ENCODE measurements at places on chromosomes 12 and 14.

GRCh38 chr14:90179357-90179756 is 77.0 kb upstream of the PSMC1 start:
- DNase-seq, result no peak

GRCh38 chr14:67526676-67527459 is 6.2 kb upstream of the PLEKHH1 start:
- peak; percentile 38 for DNase-seq

- DNase-seq, result no peak
Observed at GRCh38 chr14:55298500-55298822, 27.2 kb downstream of the FBXO34 start.

DNA sequence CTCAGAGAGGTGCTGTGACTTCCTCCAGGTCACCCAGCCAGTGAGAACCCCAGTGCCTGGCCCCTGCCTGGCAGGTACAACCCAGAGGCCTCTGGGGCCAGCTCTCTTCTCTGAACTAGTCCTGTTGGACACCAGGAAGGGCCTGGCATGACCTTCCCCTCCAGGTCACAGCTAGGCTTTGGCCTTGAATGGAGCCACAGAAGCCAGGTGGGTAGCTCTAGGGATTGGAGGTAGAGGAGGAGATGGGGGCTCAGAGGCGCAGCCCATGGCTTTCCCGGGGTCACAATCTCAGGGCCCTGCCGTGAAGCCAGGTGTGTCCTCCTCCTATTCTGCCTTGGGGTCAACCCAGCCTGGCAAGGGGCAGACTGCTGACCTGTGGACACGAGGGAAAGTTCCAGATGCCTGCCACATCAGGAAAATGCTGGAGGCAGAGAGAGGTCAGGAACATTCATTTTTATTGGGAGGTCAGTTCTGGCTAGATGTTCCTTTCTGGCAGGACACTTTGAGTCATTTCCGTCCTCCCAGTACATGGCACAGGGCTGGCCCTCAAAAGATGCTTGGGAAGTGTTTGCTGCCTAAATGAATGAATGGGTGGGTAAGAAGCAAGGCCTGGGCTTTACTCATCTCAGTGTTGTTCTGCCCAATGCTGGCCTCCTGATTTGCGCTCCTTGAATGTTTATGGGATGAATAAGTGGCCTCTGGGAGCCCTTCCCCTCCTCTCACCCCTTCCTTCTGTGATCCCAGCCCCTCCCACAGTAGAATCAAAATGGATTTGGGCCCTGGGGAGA is 25.4 kb downstream of the FAM222A start:
- DNase-seq, result peak; percentile 1

DNA sequence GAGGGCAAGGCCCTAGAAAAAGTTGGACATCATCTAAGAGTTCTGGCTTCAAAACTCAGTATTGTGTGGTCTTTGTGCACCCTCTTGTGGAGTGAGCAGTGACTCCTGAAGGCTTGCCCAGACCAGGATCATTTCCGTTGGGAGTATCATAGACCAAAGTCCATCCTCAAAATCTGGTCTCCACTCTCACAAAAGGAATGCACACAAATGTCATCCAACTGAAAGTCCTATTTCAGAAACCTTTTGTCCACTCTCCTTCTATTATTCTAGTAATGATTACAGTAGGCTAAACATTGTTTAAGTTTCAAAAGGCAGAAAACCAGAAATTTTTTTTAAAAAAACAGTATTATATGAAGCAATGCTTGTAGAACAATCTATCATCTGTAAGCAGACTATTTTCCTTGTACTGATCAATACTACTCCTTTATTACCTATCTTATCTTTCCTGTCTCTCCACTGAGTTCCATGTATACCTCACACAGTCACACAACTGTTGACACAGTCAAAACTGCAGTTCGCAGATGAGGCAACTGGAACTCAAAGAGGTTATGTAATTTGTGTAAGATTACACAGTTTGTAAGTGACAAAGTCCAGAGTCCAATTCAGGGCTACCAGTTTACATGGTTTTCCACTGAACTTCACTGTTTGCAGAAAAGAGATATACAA is 41.4 kb downstream of the COX16 start:
- no peak for DNase-seq

DNA sequence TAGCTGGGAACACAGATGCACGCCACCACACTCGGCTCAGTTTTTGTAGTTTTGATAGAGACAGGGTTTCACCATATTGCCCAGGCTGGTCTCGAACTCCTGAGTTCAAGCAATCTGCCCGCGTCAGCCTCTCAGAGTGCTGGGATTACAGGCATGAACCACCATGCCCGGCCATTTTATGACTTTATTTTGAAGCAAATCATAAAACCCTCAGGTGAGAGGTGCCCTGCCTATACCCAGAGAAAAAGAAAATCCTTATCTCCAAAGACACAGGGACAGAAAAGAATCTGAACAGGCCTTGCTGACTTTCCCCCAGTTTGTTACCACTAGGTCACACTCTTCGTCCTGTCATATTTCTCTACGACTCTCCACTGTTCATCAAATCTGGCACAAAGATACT is 48.8 kb downstream of the DAO start:
- no peak for DNase-seq

GRCh38 chr12:58995666-58996363 is 75.5 kb upstream of the LRIG3 start:
- DNase-seq, result no peak

DNA sequence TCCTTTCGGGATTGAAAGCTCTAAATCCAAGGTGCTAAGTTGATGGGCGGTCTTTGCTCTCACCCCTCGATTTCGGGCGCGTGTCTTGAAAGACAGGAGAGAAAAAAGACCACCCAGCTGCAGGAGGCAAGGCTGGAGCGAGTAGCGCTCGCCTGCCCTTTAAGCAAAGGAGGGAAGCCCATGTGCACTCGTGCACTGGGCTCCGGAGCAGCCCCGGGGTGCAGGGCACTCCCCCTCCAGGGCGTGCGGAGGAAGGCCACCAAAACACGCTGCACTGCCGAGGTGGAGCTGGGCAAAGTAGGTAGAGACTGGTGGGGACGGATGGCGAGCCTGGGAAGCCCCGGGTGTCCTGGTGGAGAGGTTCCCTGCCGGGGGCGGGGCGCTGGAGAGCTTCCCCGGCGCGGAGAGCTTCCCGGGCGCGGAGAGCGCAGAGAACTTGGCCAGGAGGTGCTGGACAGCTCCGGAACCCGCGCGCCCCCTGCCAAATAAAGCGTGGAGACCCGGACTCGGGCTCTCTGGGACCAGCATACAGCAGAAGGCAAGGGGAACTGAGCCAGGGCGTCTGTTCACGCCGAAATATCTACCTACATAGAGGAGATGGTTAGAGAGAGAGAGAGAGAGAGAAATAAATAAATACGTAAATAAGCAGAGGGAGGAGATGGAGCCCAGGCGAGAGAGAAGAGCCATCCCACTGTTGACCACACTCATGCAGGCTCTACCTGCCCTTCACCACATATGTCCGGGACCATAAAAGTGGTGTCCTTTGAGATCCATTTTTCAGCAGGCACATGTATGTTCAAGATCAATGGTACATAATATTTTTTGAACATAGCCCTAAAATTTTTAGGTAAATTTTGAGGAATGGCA is 662 bp upstream of the NELL2 start:
- peak; percentile 45 for DNase-seq

- no peak for DNase-seq
Observed at GRCh38 chr12:101779626-101780025, 40.4 kb upstream of the SYCP3 start.
